AG04450 (cell line): ENCODE measurements at places on chromosomes 1 and 21. TPM values are rescaled to one million over a fixed set of nuclear protein-coding genes. Genes with fewer than 3 reads are reported as not detected.

DNA sequence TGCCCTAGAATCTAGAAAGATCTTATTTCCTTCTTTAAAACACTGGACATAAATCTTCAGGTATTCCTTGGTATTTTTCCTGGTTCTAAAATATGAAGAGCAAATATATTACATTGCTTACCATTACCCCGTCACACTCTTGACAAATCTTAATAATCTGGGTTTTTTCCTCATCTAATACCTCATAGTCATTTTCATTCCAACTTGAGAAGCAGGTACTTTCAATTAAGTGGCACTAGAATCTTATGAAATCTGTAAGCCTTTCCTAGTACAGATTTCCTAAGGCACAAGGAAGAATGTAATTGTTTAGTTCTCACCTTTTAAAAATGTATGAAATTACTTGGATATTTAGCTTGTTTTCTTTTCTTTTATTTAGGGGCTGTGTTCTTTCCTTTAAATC, 481.5 kb upstream of the ZRANB2 start:
- no peak for DNase-seq

DNA sequence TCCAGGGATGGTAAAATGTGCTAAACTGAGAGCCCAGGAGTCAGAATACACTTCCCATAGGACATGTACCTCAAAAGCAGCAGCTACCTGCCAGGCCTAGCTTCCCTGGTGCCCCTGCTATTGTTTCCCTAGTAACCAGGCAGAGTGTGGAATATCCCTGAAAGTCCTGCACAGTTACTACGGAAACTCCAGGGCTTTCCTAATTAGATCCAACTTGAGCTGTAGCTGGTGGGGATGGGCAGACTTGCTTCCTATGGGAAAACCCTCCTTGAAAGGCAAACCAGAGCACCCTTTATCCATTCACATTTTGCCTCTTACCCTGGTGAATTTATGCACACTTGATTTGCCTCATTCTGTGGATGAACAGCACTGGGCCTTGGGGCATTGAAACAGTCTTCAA, 559.9 kb upstream of the PBX1 start:
- DNase-seq, result no peak

- peak; percentile 51 for DNase-seq
Observed at GRCh38 chr1:111879081-111879480, 110.4 kb downstream of the KCND3 start.

DNA sequence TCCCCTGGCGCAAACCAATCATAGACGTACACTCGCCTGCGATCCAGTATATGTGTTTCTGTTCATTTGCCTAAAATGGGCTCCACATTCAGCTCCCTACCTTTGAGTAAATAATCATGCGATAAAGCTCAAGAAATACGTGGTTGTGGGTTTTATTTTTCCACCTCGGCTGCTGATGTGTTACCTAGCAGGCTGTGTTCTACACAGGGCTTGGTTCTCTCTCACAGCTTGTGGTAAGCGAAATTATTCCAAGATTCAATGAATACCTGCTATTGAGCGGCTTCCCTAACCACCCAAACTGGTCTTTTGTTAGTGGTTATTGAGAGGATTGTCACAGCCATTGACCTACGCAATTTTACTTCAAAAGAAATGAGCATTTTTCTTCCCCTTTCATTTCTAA, 180.2 kb downstream of the PBX1 start:
- DNase-seq, result no peak

GRCh38 chr1:170200161-170200560, 54.4 kb downstream of the NTMT2 start:
- DNase-seq, result no peak

TENT5C gene
- 29.2 and 30.6 TPM in 2 replicates for polyA plus RNA-seq

C1orf167 gene
- 0.11 and 0.32 TPM in 2 replicates for polyA plus RNA-seq
